Stimulated activated CD8-positive, alpha-beta memory T cell treated with anti-CD3 and anti-CD28 coated beads, Interleukin-2, amount 100 ng/mL, for 48 hours (primary cell): ENCODE measurements at places on chromosomes 3 and 15.

DNA sequence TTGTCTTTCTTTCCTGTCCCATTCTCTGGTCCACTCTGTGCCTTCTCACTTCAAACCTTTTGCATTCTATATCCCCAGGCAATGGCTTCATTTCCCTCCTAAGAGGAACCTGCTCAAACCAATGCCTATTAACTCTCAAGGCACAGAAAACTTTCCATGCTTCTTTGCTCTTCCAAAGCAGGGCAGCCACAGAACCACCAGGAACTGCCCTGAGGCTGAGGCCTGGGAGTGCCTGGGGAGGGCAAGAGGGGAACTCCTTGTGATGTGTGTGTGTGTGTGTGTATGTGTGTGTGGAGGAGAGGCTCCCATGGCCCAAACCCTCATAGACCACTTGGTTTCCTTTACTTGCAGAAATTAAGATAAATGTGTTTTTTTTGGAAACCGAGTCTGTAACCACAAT lies 14.1 kb upstream of the PGPEP1L start:
- DNase-seq, result no peak

GRCh38 chr3:65200310-65200970 lies 512.6 kb upstream of the ADAMTS9 start:
- no peak for DNase-seq

DNA sequence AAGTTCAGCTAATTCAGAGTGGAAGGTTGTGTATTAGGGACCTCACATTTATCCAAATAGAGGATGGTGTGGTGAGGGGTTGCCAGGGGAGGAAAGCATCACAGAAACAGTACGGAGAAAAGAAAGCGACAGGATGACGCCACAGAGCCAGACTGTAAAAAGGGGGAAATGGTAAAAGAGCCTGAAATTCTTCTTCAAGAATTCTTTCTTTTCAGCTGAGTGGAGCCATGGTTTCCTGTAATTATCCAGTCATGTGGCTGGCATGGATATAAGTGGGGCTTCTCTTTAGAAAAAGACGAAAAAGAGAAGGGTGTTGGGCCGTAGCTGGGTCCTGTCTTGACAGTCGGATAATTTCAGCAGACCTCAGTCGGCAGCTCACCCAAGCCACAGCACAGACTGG lies 24.5 kb upstream of the PSMD6 start:
- DNase-seq, result no peak

- no peak for DNase-seq
Measured at GRCh38 chr15:57476533-57476975, 100.2 kb downstream of the CGNL1 start.

- no peak for DNase-seq
Measured at GRCh38 chr3:117920253-117920898, 1114.3 kb downstream of the IGSF11 start.

DNA sequence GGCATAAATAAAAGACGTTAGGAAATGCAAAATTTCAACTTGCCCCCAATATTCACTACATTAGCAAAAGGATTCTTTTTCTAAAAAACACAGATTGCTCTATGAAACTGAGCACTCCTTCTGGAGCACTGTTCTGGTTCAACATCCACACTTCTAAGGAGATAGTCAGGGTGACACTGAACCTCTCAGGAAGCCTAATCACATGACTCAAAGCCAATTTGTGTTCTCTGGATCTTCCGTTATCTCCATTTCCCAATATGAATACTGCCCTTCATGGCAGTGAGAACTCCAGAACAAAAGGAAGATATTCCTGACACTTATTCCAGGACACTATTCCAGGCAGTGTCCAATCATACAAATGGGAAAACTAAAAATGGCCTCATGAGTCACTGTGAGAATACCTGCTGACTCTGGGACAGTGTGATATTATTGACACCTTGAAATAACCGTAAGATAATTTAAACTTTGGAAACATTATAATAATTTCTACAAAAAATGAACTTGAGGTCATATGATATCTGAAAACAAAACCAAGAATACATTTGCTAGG lies 21.4 kb upstream of the TRPM7 start:
- no peak for DNase-seq

- DNase-seq, result no peak
Measured at GRCh38 chr3:77281721-77282120, 241.8 kb downstream of the ROBO2 start.

- DNase-seq, result no peak
Measured at GRCh38 chr3:109025896-109026295, 72.2 kb upstream of the GUCA1C start.

DNA sequence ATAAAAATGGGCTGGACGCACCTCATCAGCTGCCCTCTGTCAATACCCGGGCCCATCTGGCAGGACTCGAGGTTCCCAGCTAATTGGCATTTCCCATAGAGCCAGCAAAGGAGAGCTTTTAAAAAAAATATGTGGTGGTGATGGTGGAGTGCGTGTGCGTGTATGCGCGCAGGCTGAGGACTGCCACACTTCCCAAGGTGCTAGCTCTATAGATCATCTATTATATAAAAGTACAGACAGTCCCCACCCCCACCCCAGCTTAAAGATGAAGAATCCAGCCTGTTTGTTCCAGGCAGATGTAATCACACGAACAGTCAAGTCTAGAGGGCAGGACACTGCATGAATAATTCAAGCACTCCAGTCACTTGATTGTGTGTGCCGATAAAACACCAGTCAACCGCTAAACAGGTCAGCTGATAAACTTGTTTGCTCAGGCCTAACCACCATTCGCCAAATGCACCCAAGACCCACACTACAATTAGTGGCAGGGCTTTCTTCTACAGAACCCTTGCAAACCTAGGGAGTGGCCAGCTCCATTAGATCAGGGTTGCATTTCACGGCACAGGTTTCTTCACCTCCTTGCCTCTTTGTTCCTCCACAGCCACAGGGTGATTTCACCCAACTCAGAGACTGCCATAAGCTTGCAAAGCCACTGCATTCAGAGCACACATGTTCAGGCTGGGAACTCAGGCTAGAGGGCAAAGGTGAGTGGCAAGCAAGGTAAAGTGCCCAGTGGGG lies 5.8 kb downstream of the TLE3 start:
- no peak for DNase-seq

- no peak for DNase-seq
Measured at GRCh38 chr3:136385457-136385856, 135.3 kb downstream of the PCCB start.

GRCh38 chr3:179512378-179512777 lies 50.3 kb upstream of the ACTL6A start:
- no peak for DNase-seq

DNA sequence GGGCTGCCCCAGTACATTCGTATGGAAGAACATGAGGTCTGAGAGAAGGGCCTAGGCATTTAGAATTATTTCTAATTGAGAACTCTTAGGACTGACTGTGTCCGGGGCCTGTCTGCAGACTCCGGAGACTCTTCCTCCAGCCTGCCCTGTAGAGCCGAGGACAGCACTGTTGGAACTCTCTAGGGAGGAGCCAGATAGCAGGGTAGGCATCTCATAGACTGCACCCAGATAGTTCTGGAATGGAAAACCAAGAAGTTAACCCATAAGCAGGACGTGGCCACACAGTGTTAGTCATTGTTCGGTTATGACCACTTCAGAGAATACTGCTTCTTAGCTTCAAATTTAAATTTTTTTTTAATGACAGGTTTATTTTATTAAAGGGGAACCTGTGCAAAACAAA lies 59.5 kb downstream of the SNRK start:
- DNase-seq, result no peak

DNA sequence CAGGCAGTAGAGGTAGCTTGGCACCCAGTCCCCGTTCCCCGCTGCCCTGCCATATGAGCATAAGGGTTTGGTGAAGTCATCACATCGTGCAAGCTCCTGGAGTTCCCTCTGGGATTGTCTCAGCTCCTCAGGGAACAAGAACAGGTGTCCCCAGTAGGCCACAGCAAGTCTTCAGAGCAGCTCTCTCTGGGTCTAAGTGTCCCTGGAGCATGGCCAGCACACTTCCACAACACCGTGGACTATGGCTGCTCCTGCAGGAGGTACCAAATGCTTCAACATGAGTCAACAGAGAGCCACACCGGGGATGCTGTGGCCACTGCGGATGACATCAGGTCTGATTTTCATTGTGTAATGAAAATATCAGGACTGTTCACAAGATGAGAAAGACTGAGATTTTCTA lies 23.1 kb downstream of the ABHD6 start:
- no peak for DNase-seq

GRCh38 chr15:56837273-56837672 lies 81.2 kb upstream of the TCF12 start:
- no peak for DNase-seq

DNA sequence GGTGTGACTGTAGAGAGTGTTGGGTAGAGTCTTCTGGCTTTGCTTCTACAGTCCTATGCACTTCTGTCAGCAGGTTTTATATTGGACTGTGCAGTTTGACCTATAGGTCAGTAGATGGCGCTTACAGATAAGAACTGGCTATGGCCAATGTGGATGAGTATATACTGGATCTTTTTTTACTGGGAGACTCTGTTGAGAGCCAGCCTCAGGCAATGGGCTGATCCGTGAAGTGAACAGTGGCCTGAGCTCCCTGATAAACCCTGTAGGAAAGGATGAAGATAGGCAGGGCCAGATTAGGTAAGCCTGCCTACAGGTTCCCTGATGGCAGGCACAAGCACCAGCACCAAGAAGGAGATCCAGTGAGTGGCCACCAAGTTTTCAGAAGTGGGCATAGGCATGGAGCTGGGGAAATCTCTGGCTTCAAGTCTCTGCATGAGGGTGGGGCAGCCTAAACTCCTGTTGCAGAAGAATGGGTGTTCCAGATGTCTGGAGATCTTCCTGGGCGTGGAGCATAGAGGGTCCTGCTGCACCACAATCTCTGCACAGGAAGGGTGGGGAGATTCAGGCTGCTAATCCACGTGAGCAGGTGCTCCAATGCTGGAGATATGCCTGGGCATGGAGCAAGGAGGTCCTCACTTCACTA lies 326.0 kb upstream of the SGO1 start:
- DNase-seq, result no peak

DNA sequence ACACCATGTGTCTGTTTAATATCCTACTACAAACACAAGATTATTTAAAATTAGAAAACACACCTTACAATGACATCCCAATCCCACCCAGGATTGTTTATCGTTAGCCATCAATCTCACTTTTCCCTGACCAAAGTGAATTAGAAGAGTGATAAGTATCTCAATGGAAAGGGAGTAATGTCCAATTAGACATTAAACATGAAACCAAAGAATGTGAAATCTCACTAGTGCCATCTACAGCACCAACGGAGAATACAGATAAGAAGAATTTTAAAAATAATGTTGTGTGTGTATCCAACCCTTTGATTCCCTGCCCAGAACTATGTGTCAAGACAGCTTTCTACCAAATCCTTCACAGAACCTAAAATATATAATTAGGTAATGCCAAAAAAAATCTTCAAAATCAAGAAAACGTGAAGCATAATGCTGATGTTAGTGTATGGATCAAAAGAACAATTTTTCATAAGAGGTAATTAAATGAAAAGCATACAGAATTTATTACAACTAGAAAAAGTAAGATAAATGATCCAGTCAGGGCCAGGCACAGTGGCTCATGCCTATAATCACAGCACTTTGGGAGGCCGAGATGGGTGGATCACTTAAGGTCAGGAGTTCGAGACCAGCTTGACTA lies 64.2 kb downstream of the SCAPER start:
- DNase-seq, result no peak

DNA sequence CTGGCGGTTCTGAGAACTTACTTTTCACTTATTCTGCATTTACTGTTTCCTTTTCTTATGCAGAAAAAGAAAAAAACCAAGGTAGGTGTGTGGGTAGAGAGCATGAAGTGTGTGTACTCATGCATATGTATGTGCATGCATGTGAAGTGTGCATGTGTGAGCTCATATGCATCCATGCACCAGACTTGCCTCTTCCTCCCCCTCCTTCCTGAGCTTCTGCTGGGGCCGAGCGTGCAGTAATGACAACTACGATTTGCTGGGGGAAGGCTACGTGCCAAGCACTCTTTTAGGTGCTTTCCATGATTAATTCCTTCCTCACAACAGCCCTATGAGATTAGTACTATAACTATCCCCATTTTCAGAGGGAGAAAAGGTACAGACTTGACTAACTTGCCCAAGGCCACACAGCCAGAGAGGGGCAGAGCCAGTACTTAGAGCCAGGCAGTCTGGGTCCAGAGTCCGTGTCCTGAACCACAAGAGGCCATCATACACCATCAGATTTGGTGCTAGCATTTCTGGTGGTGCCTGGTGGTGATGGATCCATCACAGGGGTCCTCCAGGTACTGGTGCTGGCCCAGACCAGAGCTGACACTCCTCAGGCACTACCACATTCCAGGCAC lies 46.7 kb downstream of the CAPN3 start:
- no peak for DNase-seq
